Activated T-helper 1 cell treated with anti-CD3 and anti-CD28 coated beads, Interleukin-12 subunit alpha, Interleukin-12 subunit beta, Interleukin-2, Interleukin-4 antibody, amounts not matched to agents 30 ng/mL and 10 ng/mL and 1 ng/mL, durations not matched to agents 14 hours and 24 hours and 36 hours (primary cell): ENCODE measurements at places on chromosomes 5 and 9.
A peak's percentile ranks its signal among the peaks of the same experiment; 100 is the strongest.

DNA sequence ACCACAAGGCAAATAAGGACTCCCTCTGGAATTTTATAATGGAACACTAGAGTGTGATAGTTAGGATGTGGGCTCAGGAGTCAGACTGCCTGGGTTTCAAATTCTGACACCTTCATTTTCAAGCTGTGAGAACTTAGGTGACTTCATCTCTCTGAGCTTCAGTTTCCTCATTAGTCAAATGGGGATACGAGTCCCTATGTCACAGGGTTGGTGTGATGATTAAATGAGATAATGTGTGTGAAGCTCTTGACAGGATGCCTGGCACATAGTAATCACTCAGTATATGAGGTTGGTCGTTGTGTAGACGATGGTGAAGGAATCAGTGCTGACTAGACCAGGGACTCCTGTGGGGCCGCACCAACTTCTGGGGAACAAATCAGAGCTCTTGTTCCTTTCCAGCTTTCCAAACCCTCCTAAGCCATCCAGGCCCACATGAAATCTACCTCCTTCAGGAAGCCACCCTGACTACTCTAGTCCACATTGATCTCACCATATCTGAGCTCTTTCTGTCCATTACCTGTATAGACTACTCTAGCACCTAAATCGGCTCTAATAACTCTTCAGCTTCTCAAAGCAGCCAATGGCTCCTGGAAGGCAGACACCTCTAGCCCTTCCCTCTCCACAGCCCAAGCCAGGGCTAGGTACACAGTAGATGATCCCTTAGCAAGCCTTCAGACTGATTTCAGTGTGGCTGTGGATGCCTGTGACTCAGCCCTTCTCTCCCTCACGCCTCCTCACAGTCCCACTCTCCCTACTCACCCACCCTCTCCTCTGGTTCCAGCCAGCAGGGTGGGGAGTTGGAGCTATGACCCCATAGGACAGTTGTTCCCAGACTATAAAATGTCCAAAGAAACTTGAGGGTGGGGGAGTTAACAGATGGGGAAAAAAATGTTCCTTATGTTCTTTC, 2.5 kb upstream of the TCF7 start:
- peak; percentile 35 for DNase-seq

DNA sequence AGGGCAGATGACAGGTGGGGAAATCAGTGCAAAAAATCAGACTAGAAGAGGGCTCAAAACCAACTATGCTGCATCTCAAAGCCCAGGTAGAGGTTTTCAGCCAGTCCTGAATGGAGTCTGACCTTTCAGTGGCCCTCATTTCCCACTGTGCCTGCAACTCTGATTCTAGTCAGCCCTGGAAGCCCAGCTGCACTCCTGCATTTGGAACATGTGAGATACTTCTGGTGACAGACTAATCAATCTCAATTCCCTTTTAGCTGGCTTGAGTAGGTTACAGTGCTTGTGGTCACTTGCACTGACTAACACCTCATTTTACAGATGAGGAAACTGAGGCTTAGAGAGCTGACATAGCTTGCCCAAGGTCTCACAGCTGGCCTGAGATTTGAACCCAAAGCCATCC, 7.9 kb upstream of the ACSL6 start:
- no peak for DNase-seq

DNA sequence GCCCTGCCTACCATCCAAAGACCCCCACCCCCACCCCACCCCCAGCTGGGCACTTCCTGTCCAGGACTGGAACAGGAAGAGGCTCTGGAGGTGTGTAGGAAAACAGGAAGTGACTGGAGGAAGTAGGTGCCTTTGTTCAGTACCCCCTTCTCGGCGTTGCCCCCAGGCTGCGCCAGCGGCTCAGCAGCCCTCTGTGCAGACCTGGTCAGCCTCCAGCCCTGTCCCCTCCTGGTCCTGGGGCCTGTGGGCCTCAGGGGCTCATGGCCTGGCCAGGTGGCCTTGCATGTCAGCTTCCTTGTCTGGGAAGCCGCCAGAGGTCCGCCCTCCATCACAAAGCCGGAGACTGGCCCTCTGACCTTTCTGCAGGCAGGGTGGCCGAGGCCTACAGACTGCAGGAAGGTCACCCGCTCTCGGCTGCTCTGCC, 26.0 kb downstream of the FLT4 start:
- DNase-seq = no peak

GRCh38 chr9:86722706-86723075, 224.6 kb downstream of the GAS1 start:
- no peak for DNase-seq

- DNase-seq = no peak
Measured at GRCh38 chr5:158013939-158014338, 155.0 kb upstream of the CLINT1 start.
